ENCODE measurements at places on chromosomes 6 and 20.

DNA sequence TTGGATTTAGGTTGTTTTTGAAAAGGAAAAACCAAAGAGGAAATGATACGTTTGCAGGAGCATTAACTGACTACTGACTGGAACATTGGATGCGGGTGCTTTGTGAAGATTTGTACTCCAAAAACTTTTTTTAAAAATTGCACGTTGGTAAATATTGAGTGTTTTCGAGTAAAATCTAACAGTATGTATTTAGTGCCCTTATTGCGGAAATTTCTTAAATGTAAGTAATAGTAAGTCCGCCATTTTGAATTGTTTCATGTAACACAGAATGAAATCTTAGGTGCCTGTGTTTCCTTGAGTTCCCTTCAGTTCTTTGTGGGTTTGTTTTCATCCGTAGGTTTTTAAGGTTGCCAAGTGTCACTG lies 15.2 kb upstream of the LIN28B start:
- peak; percentile 3 for DNase-seq

DNA sequence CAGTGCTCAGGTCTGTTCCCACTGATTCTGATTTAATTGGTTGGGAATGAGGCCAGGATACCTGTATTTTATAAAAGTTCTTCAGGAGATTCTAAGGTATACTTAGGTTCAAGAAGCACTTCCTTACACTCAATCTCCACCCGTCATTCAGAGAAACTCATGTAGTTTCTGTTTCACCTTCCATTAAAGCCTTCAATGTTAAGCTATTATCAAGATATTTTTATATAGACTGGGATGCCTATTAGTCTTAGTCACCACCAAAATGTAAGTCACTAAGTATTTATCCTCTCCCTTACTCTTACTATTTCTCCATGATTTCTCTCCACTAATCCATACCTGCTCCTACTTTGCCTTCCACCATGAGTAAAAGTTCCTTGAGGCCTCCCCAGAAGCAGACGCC lies 38.1 kb upstream of the GCLC start:
- no peak for DNase-seq

DNA sequence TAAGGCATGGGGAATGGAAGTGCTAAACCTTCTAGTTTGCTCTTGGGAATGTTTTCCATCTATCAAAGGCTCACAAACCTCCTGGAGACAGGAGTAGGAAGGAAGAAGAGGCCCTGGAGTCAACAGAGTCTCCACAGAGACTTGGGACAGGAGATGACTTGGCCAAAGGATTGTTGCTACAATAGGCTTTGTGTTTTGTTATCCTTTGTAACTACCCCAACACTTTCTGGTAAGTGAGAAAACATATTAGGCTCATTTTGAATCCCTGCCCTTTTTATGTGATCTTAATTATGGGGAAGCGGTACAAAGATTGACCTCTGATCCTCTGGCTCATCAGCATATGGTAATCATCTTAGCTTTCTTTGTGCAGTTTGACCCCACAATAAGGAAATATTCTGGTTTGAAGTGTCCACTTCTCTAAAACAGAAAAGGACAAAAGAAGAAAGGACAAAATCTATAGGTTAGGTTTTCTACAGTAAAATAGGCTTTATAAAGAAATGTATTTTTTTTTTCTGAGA lies 24.1 kb upstream of the GTF3C6 start:
- no peak for DNase-seq

GRCh38 chr20:5919626-5920544 lies 30.4 kb downstream of the TRMT6 start:
- DNase-seq: no peak

DNA sequence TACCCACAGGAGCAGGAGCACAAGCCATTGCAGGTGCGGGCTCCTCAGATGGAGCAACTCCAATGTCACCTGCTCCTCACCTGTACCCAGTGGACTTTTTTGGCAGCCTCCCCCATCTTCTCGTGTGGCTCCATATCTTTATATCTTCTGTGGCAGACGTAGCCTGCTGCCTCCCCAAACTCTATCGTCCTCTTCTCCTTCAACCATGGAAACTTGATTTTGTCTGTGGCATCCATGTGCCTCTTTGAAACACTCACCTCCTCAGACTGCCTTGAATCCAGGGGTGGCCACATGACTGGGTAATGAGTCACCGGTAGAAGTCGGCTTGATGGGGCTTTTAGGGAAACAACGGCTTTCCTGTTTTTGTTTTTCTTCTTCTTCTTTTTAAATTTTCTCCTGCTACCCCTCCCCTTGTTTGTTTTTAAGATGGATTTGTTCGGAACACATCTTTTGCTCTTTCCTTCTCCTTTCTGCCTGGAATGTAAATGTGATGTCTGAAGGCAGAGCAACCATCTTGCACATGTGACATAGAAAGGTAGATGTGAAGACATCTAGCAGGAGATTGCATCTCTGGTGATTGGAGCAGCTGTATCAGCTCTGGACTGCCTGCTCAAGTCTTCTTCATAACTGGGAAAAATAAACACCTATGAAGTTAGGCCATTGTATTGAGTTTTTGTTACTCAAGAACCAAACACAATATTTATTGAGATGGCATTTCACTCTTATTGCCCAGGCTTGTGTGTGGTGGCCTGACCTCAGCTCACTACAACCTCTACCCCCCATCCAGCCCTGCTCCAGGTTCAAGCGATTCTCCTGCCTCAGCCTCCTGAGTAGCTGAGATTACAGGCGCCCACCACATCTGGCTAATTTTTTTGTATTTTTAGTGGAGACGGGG lies 69.9 kb upstream of the DDR1 start:
- DNase-seq: no peak

DNA sequence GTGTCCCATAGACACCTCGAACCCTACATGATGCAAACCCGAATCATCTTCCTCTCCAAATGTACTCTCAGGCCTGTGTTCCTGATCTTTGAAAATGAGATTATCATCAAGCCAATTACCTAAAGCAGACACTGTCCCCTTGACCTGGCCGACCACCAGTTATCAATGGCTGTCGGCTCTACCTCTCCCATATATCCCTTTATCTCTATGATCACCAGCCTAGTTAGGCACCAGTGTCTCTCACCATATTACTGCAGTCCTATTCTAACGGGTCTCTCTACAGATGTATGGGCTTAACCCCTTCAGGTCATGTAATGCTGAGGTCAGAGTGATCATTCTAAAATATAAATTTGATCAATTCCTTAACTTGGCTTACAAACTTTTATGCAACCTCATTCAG lies 234.9 kb upstream of the MARCKS start:
- DNase-seq: no peak

DNA sequence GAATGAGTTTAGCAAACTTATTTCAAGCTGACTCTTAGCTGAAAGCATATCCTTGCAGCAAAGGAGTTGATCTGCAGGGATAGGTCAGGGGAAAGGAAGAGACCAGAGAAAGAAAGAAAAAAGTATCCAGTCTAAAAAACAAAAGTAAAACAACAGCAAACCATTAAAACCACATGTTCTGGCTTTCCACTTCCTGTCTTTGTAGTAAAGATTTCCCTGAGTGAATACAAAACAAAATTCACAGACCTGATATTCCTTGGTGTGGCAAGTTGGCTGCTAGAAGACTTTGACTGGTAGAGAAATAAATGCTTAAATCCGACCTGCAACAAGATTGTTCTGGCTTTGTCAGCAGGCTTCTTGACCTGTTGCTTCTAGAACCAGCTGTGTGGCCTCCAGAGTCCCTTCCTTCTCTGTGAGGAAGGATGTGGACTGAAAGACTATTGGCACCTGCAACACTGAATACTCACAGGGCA lies 23.4 kb upstream of the MCM3 start:
- no peak for DNase-seq

GRCh38 chr6:166541366-166541765 lies 45.1 kb downstream of the RAMACL start:
- DNase-seq: no peak

- DNase-seq: no peak
Measured at GRCh38 chr6:135627092-135627715, 129.7 kb upstream of the AHI1 start.

DNA sequence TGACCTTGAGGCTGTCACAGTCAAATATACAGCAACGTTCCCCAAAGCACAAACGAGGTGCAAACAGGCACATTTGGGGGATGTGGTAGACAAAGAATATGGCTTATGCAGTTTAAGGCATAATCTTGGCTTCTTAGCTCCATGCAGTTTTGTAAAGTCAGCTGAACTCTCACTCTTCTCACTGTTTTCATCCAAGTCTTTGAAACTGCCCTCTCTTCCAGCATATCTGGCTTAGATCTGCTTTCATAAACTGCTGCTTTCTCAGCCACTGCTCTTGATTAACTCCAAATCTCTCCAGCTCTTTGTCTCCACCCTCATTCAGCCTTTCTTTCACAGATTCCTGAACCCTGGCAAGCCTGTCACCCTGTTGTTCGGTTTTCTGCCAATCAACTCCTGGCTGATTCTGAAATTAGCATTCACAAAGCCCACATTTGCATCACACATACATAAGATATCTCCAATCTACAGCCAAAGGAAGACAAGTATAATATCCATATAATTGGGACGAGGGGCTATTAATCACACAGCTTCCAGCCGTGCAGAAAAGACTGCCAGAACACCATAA lies 301.1 kb upstream of the RNF217 start:
- no peak for DNase-seq

DNA sequence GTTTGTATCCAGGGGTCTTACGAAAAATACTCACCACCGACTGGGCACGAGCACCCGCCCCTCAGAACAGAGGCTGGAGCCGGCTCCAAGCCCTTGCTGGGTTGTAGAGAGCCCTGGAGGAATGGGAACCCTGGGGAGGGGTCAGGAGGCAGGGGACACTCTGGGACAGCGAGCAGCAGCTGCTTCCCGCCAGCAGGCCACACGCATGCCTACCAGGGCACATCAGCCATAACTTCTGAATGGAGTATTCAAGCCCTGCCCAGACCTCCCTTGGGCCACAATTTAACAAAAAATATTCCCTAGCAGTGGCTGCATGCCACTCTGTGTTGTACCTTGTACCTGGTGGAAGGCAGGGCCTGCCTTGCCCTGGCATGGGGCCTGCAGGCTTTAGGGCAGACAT lies 31.6 kb upstream of the CD93 start:
- DNase-seq: no peak

DNA sequence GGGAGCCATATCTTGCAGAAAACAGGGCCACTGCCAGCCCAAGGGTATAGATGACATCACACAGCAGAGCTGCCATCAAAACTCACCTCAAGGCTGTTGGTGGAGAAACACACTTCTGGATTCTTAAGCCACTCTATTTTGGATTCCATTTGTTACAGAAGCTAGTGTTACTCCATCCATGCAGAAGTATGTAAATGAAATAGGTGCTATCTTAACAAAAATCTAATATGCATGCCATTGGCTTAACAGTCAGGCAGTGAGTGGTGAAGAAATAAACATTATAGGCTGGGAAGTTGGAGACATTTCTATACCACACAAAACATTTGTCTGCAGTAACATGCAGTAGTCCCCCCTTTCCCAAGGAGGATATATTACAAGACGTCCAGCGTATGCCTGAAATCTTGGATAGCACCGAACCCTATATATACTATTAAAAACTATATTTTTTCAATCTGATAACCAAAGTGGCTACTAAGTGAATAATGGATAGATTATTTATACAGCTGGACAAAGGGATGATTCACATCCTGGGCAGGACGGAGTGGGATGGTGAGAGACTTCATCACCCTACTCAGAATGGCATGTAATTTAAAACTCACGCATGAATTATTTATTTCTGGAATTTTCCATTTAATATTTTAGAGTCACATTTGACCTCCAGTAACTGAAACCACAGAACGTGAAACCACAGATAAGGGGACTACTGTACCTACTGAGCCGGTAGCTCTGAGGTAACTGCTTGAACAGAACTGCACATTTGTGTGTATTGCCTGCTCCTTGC lies 160.0 kb upstream of the PLN start:
- DNase-seq: no peak

- DNase-seq: no peak
Measured at GRCh38 chr20:1702328-1702727, 44.7 kb upstream of the SIRPG start.

- no peak for DNase-seq
Measured at GRCh38 chr20:50284811-50285375, 94.3 kb downstream of the CEBPB start.

DNA sequence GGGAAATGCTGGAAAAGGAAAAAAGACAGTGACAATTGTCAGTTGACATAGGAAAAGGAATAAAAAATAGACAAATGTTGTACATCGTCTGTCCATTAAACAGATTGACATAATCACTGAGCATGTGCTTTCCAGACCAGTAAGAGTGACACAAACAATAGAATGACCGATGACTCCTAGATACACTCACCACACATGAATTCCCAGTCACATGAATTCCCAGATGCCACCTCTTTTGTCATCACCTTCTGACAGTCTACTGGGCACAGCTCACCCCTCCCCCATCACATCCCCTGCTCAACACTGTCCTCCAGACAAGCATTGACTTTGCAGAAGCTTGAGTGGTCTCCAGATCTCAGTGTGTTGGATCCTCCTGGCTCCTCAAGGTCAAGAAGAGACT lies 25.9 kb downstream of the POM121L2 start:
- DNase-seq: no peak

DNA sequence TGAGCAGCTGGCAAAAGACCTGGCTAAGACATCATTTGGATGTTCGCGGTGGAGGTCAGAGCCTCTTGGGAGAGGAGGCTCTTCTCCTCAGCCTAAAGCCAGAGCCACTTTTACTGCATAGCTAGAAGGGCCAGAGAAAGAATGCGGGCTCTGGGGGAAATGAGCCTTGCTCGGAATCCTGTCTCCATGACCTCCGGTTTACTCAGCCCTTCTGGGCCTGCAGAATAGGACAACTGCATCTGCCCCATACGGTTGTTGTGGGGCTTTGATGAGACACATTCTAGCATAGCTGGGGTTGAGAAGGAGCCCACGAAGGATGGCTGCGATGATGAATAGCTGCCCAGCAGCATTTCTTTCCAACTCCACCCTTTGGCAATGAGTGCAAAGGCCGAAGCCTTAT lies 115.0 kb upstream of the SLC22A23 start:
- DNase-seq: no peak

DNA sequence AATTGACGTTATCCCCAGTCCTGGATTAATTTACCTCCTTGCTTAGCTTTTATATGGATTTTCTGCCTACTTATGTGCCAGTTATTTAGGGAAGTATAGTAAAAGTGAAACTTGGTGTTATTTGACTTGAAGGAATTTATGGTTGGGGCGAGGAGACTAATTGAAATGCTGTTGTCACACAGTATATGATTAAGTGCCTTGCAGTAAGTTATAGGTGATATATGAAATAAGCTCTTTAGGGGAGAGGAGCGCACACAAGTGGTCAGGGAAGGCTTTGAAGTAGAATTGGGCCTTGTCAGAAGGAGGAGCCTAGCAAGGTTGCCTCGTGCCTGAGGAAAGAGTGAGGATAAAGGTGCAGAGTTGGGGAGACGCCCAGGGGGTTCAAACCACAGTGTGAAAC lies 20.5 kb downstream of the NCOA7 start:
- DNase-seq: no peak

GRCh38 chr6:116783852-116784251 lies 18.3 kb upstream of the FAM162B start:
- no peak for DNase-seq
